Peyer's patch (tissue), 4 donors: ENCODE measurements at places on chromosomes 1 and 21. TPM values are rescaled to one million over a fixed set of nuclear protein-coding genes. Genes with fewer than 3 reads are reported as not detected.

DNA sequence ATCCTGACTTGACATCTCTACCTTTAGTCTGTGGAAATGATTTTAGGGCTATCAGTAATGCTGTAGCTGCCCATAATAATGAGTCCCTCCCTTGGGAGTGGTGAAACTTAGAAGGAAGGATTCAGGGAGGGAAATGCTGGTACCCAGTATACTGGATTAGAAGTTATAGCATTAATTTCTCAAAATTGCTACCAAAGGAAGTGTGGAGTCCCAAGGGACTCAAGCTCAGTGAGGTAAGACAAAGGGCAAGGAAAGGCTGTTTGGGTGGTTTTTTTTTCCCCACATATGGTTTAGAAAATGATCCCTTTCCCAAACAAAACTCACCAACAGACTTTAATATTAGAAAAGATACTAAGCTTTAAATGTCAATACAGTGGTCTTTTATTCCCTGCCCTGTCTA is 99.9 kb downstream of the CD247 start:
- DNase-seq, result no peak

Gene AUNIP
- not detected for total RNA-seq

GRCh38 chr21:42118901-42119300 is 47.8 kb downstream of the UMODL1 start:
- DNase-seq, result no peak

- no peak for DNase-seq
Observed at GRCh38 chr1:204292740-204293139, 67.0 kb downstream of the PLEKHA6 start.

GRCh38 chr1:26941311-26941710 is 19.0 kb downstream of the KDF1 start:
- no peak for DNase-seq

DNA sequence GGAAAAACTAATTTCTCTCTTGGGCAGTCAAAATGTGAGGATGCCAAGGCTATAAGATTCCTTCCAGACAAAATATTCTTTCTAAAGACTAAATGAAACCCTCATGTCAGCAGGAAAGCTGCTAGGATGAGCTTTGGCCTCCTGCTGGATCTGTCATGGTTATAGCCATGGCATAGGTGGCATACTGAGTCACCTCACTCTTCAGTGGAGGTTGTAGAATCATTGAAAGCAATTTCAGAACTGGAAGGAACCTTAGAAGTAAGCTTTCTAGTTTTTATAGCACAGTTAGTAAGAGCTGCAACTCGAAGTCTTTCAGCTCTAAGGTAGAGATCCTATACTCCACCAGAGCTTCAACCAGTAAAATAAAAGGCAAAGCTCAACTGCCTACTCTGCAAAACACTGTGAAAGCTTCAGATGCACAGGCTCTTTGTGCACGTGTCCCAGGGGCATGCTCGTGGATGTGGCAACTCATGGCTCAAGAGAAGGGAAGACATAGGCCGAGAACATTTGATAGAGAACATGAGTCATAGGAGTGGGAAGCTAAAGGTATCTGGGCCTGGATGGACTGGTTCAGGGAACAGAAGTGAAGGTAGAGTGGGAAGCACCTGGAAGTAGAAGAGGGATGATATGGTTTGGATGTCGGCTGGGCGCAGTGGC is 5.8 kb downstream of the AVPR1B start:
- DNase-seq, result no peak

Gene C1orf226
- 5.0 TPM for total RNA-seq

- DNase-seq, result no peak
Observed at GRCh38 chr1:151574575-151575529, 34.7 kb downstream of the TUFT1 start.

- DNase-seq, result no peak
Observed at GRCh38 chr1:159771127-159771895, 9.5 kb upstream of the DUSP23 start.

Gene PTPN22
- 16.9 TPM for total RNA-seq

DNA sequence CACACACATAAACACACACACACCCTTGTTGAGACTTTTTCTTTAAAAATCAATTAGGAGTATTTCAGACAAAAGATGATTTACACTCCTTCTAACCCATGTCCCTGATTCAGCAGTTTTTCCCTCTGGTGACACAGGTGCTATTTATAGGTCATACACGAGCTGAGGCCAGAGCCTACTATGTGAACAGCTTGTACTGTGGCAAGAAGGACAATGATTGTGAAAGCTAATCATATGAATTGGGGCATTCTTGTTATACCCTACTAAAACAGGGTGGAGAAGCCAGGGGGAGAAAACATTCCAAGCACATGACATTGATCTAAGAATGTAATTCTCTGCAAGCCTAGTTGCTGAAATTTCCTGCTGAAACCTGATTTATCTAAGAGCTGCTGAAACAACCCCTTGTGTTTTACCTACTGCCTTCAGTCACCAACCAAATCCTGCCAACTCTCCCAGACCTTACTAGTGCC is 60.3 kb downstream of the XCL1 start:
- DNase-seq, result no peak

DNA sequence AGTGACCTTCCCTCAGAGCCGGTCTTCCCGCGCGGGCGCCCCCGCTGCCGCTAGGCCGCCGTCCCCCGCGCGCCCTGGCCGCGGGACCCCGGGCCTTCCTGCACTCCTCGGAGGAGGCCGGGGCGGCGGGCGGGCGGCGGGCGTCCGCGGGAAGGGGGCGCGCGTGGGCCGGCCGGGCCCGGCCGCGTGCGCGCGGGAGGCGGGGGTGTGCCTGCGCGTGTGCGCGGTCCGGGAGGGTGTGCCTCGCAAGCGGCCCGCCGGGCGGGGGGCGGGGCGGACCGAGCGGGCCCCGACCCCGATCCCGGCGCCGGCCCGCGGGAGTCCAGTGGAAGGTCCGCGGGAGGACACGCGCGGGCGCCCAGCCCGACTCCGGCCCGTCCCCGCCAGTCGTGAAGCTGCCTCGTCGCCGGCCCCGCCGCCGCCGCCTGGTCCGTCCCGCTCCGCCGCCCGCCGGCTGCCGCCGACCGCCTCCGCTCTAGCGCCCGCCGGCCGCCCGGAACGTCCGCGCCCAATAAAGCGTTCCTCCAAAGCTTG is 438 bp downstream of the MRPS6 start:
- peak; percentile 75 for DNase-seq

DNA sequence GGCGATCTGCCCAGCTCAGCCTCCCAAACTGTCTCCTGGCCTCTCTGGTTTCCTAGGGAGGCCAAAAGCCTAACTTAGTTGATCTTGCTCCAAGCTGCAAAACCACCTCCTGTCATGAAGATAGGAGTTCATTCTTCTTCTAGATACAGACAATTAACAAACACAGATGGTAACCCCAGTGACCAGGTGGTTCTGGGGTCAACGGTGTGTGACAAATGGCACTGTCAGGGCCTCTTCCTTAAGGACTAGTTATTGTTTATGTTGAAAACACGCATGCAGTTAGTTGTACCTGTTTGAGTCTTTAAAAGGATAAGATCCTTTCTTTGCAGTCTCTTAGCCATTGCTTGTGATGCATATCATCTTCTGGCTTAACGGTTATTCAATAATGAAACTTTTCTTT is 4.6 kb upstream of the UMODL1 start:
- no peak for DNase-seq

GRCh38 chr1:185427264-185427663 is 110.2 kb upstream of the IVNS1ABP start:
- DNase-seq, result no peak

DNA sequence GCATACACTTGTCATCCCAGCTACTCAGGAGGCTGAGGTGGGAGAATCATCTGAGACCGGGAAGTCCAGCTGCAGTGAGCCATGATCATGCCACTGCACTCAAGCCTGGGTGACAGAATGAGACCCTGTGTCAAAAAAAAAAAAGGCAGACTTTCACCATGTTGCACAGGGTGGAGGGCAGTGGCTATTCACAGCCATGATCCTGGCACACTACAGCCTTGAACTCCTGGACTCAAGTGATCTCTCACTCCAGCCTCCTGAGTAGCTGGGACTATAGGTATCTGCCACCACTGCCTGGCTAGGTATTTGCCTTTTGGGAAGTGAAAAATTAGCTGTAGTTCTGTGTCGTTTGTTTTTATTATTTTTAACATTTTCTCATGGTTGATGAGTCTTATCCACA is 19.1 kb downstream of the SPATA45 start:
- no peak for DNase-seq
